ENCODE measurements at places on chromosomes 1 and 21.

GRCh38 chr1:18064534-18064933 lies 43.1 kb upstream of the IGSF21 start:
- H3K36me3 ChIP-seq, result no peaks in the 10 kb centered on the region
- no peak overlapping the region for H3K27ac ChIP-seq
- H3K27me3 ChIP-seq, result no peaks in the 10 kb centered on the region
- H3K4me3 ChIP-seq, result no peak overlapping the region

DNA sequence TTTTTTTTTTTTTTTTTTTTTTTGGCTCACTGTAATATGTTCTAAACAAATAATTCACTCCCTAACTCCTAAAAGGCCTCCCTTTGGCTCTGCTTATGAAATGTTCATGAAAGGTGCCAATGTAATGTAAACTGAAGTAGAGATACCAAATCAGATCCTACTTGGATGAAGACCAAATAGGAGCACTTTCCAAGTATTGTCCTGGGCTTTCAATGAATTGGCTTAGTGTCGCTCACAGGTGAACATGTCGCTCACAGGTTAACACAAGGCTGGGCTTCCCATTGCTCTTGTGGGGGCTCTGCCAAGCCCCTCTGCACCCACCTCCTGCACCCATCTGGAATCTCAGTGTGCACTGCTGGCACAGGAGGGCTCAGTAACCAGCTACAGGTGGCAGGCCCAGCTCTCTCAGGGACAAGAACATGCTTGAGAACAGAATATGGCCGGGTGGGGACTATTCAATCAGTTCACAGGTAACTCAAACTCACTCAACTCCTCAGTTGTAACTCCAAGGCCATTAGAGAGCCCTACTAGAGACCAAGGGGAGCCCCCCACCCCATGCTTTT lies 10.6 kb upstream of the CD58 start:
- no peaks in the 10 kb centered on the region for H3K36me3 ChIP-seq
- no peak overlapping the region for H3K4me3 ChIP-seq
- H3K27me3 ChIP-seq, result no peaks in the 10 kb centered on the region
- peak overlapping the region; percentile 47 for H3K27ac ChIP-seq
- DNase-seq, result no peak

GRCh38 chr1:157806431-157807149 lies 13.3 kb downstream of the FCRL1 start:
- no peak overlapping the region for H3K4me3 ChIP-seq
- DNase-seq, result no peak
- H3K27me3 ChIP-seq, result no peaks in the 10 kb centered on the region

DNA sequence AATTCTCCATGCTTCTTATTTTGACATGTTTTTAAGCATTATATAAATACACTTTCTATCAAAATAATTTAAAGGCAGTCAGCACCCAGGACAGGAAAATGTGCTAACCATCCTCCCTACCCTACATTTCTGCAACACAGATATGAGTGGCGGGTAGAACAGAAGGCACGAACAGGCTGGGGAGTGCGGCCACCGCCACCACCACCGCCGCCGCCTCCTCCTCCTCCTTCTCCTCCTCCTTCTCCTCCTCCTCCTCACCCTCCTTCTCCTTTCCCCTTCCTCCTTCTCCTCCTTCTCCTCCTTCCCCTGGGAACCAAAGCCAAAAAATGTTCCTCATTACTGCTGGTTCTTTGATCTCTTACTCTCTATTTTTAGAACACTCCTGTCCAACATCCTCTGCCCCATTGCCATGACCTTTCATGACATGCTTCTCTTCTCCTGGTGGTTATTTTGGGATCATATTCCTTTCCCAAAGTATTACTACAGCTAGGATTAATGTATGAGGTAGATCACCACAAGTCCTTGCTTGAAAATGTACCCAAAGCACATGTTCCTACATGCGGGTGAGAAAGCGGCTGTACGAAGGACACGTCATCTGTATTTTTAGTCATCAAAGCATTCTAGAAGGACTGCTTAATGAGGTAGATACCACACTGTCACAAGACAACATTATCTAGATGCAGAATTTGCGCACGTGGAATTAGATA lies 24.5 kb upstream of the CCN1 start:
- no peaks in the 10 kb centered on the region for H3K27me3 ChIP-seq
- no peak for DNase-seq
- H3K4me1 ChIP-seq, result no peaks in the 10 kb centered on the region
- no peak overlapping the region for H3K4me3 ChIP-seq
- no peak overlapping the region for H3K27ac ChIP-seq

- no peak overlapping the region for H3K27ac ChIP-seq
- no peak for DNase-seq
- H3K4me3 ChIP-seq, result no peak overlapping the region
- no peaks in the 10 kb centered on the region for H3K36me3 ChIP-seq
- H3K4me1 ChIP-seq, result peaks cover 4% of the 10 kb centered on the region
Measured at GRCh38 chr1:10674700-10675609, 121.5 kb downstream of the CASZ1 start.

DNA sequence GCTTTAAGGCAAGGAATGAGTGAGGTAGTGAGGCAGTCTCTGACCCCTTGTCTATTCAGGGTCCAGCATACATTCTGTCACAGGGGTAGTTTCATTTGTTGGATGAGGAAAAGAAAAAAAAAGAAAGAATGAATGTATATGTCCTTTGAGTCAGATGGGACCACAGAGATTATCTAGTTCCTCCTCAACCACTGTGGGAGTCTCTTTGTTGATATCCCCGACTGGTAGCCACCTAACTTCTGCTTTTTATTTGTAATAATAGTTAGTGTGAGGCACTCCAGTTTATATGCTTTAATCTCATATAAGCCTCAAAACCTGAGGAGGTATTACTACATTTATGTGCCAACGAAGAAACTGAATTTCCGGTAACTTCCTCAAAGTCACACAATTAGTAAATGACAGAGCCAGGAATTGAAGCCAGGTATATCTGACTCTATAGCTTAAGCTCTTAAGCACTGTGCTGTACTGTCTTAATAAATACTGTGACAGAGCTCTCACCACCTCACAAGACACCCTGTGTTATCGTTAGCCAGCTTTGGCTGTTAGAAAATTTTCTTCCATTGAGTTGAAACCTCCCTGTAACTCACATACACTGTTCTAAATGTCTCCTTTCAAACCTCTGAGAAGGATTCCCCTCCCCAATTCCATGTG lies 82.2 kb downstream of the MDM4 start:
- H3K4me1 ChIP-seq, result no peaks in the 10 kb centered on the region
- no peaks in the 10 kb centered on the region for H3K27me3 ChIP-seq
- H3K4me3 ChIP-seq, result no peak overlapping the region
- DNase-seq, result no peak

- DNase-seq, result no peak
- no peak overlapping the region for H3K4me3 ChIP-seq
- H3K4me1 ChIP-seq, result peaks cover 18% of the 10 kb centered on the region
- peaks cover 21% of the 10 kb centered on the region for H3K36me3 ChIP-seq
- H3K27me3 ChIP-seq, result no peaks in the 10 kb centered on the region
- no peak overlapping the region for H3K27ac ChIP-seq
Measured at GRCh38 chr1:40627987-40628902, 37.2 kb downstream of the RIMS3 start.

- no peaks in the 10 kb centered on the region for H3K4me1 ChIP-seq
- H3K4me3 ChIP-seq, result no peak overlapping the region
- H3K36me3 ChIP-seq, result no peaks in the 10 kb centered on the region
- H3K27me3 ChIP-seq, result peaks cover 4% of the 10 kb centered on the region
- no peak for DNase-seq
Measured at GRCh38 chr1:30449428-30450147, 273.8 kb downstream of the MATN1 start.

DNA sequence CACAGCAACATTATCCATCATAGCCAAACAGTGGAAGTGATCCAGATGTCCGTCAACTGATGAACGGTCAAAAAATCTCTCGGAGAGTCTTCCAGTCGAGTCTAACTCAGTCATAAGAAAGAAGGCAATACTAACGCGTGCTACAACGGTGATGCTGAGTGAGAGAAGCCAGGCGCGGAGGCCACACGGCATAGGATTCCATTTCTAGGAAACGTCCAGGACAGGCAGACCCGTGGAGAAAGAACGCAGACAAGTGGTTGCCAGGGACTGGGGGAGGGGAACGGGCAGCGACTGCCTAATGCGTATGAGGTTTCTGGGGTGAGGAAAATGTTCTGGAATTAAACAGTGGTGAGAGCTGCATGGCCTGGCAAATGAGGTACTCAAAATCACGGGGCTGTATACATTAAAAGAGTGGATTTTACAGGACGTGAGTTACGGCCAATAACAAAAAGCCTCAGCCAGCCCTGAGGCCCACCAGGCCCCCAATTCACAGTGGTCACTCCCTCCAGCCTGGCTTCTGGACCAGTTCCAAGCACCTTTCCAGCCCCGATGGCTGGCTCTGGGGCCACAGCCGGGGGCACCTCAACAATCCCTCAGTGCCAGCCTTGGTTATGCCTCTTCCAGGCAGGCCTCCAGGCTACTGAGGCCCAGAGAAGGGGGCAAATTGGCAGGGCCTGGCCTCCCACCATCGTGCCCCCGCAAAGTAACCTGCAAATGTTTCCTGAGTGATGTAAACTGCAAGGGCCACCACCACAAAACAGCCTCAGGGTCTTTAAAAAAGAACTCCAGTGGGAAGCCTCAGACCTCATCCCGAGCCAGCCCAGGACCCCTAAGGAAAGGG lies 3.4 kb downstream of the WNT9A start:
- DNase-seq, result no peak
- H3K36me3 ChIP-seq, result no peaks in the 10 kb centered on the region
- H3K4me1 ChIP-seq, result no peaks in the 10 kb centered on the region
- no peak overlapping the region for H3K4me3 ChIP-seq
- no peak overlapping the region for H3K27ac ChIP-seq
- peaks cover 7% of the 10 kb centered on the region for H3K27me3 ChIP-seq

DNA sequence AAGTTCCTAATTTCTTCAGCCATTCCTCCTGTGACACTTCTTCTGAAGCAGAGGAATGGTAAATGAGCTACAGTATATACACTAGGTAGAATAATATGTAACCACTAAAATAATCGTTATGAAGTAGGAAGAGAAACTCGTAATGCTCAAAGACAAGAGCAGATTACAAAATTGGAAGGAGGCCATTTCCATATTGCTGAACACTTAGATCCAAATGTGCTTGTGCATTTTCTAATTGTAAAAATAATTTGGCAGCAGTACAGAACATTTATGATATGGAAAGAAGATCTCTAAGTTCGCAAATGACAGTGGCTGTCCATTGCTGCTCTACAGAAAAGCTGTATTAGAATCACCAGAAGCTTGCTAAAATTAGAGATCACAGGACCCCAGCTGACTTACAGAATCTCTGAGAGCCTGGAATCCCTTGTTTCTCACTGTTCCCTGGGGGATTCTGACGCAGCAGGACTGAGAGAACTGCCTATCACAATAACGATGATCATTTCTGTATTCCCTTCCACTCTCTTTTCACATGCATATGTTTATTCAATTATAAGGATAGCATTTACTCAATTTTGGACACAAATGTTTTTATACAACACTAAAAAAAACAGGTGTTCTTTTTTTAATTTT lies 242.1 kb downstream of the OMA1 start:
- no peak overlapping the region for H3K4me3 ChIP-seq
- no peak for DNase-seq
- no peaks in the 10 kb centered on the region for H3K4me1 ChIP-seq
- no peaks in the 10 kb centered on the region for H3K36me3 ChIP-seq
- H3K27ac ChIP-seq, result no peak overlapping the region
- H3K27me3 ChIP-seq, result no peaks in the 10 kb centered on the region

GRCh38 chr1:231643071-231643934 lies 16.7 kb downstream of the DISC1 start:
- H3K36me3 ChIP-seq, result no peaks in the 10 kb centered on the region
- H3K27me3 ChIP-seq, result no peaks in the 10 kb centered on the region
- DNase-seq, result no peak
- H3K4me1 ChIP-seq, result no peaks in the 10 kb centered on the region
- no peak overlapping the region for H3K4me3 ChIP-seq

- no peaks in the 10 kb centered on the region for H3K27me3 ChIP-seq
- no peak for DNase-seq
- peaks cover 16% of the 10 kb centered on the region for H3K4me1 ChIP-seq
Measured at GRCh38 chr1:161073474-161074121, 3.9 kb upstream of the ARHGAP30 start.

GRCh38 chr1:190754666-190755065 lies 277.0 kb upstream of the BRINP3 start:
- no peaks in the 10 kb centered on the region for H3K27me3 ChIP-seq
- no peaks in the 10 kb centered on the region for H3K4me1 ChIP-seq
- H3K36me3 ChIP-seq, result no peaks in the 10 kb centered on the region

GRCh38 chr1:94986783-94987182 lies 59.9 kb upstream of the CNN3 start:
- no peak overlapping the region for H3K4me3 ChIP-seq
- H3K4me1 ChIP-seq, result no peaks in the 10 kb centered on the region
- no peak for DNase-seq
- no peaks in the 10 kb centered on the region for H3K27me3 ChIP-seq

DNA sequence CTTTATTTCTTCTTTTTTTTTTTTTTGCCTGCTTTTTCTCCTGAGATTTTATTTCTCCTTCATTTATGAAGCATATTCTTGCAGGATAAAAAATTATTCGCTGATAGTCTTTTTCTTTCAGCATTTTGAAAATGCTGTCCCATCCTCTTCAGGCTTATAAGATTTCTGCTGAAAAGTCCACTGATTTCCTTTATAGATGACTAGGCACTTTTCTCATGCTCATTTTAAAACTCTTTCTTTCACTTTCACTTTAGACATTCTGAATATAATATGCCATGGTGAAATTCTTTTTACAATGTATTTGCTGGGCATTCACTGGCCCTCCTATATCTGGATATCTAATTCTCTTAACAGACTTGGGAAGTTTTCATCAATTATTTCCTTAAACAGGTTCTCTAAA lies 25.5 kb upstream of the GTF2B start:
- no peaks in the 10 kb centered on the region for H3K4me1 ChIP-seq
- H3K4me3 ChIP-seq, result no peak overlapping the region
- H3K36me3 ChIP-seq, result peaks cover 36% of the 10 kb centered on the region
- H3K27me3 ChIP-seq, result no peaks in the 10 kb centered on the region
- H3K27ac ChIP-seq, result no peak overlapping the region

GRCh38 chr1:231856894-231857293 lies 230.3 kb downstream of the DISC1 start:
- no peaks in the 10 kb centered on the region for H3K36me3 ChIP-seq
- H3K4me3 ChIP-seq, result no peak overlapping the region
- DNase-seq, result no peak
- no peaks in the 10 kb centered on the region for H3K27me3 ChIP-seq
- no peak overlapping the region for H3K27ac ChIP-seq
- no peaks in the 10 kb centered on the region for H3K4me1 ChIP-seq

- peaks cover 13% of the 10 kb centered on the region for H3K4me1 ChIP-seq
- no peak overlapping the region for H3K27ac ChIP-seq
- DNase-seq, result no peak
- H3K36me3 ChIP-seq, result no peaks in the 10 kb centered on the region
- H3K4me3 ChIP-seq, result no peak overlapping the region
Measured at GRCh38 chr1:155596864-155597263, 13.2 kb upstream of the MSTO1 start.

- DNase-seq, result no peak
- H3K4me3 ChIP-seq, result no peak overlapping the region
- no peaks in the 10 kb centered on the region for H3K4me1 ChIP-seq
Measured at GRCh38 chr1:76229279-76230005, 154.9 kb downstream of the ST6GALNAC3 start.

GRCh38 chr1:225509376-225509707 lies 81.5 kb upstream of the LBR start:
- no peak for DNase-seq
- peaks cover 6% of the 10 kb centered on the region for H3K27me3 ChIP-seq
- no peaks in the 10 kb centered on the region for H3K36me3 ChIP-seq
- H3K4me1 ChIP-seq, result no peaks in the 10 kb centered on the region
- H3K27ac ChIP-seq, result no peak overlapping the region
